ENCODE measurements at places on chromosomes 5 and 9. TPM values are rescaled to one million over a fixed set of nuclear protein-coding genes. Genes with fewer than 3 reads are reported as not detected.

GRCh38 chr5:52983731-52984636, 5.2 kb upstream of the ITGA2 start:
- H3K4me1 ChIP-seq, result peaks cover 22% of the 10 kb centered on the region
- DNase-seq, result no peak
- H3K4me3 ChIP-seq, result no peak overlapping the region
- H3K27me3 ChIP-seq, result peaks cover 21% of the 10 kb centered on the region
- H3K27ac ChIP-seq, result peak overlapping the region; percentile 47

DNA sequence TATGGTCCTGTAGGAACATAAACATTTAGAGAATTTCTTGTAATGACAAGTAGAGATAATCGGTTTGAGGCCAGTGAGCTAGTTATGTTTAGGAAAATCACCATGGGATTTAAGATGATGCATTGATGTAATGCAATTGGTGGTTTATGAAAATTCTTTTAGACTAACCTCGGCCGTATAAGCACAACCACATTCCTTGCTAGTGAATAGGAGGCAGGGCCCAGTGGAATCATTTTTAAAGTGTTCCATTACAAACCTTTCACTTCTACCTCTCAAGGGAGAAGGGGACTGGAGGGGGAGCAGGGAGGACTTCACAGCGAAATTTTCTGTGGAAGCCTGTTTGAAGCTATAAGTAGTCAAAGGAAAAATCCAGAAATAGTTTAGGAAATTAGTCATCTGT, 71.8 kb upstream of the NFIL3 start:
- H3K4me3 ChIP-seq, result no peak overlapping the region
- H3K27me3 ChIP-seq, result no peaks in the 10 kb centered on the region
- no peaks in the 10 kb centered on the region for H3K36me3 ChIP-seq
- peaks cover 27% of the 10 kb centered on the region for H3K4me1 ChIP-seq

The PLK2 gene
- 37.1 TPM for total RNA-seq

- H3K4me1 ChIP-seq, result no peaks in the 10 kb centered on the region
- H3K27me3 ChIP-seq, result no peaks in the 10 kb centered on the region
- H3K4me3 ChIP-seq, result no peak overlapping the region
- no peak overlapping the region for H3K27ac ChIP-seq
These were observed 378.9 kb downstream of the CAAP1 start for GRCh38 chr9:26513730-26514129.

DNA sequence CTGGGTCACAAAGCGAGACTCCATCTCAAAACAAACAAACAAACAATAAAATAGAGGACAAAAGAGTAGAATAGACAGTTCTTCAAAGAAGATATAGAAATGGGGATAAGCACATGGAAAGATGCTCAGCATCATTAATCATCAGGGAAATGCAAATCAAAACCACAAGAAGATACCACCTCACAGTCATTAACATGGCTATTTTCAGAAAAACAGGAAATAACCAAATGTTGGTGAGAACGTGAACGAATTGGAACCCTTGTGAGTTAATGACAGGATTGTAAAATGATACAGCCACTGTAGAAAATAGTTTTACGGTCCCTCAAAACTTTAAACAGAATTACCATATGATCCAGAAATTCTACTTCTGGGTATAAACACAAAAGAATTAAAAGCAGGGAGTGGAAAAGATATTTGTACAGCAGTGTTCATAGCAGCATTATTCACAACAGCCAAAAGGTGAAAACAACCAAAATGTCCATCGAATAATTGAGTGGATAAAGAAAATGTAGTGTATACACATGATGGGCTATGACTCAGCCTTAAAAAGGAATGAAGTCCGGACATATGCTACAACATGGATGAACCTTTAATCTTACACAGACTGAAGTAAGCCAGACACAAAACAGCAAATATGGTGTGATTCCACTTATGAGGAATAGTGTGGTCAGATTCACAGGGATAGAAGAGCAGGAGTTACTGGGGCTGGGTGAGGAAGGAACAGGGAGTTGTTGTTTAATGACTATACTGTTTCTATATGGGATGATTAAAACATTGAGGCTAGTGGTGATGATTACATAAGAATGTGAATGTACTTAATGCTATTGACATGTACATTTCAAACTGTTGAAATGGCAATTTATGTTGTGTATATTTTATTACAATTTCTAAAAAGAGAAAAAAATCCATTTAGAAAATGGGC, 19.7 kb downstream of the OR2V2 start:
- no peak overlapping the region for H3K27ac ChIP-seq
- H3K4me1 ChIP-seq, result peaks cover 27% of the 10 kb centered on the region
- H3K4me3 ChIP-seq, result peak overlapping the region; percentile 84
- DNase-seq, result no peak

The PCDHA9 gene
- total RNA-seq, result 1.4 TPM

DNA sequence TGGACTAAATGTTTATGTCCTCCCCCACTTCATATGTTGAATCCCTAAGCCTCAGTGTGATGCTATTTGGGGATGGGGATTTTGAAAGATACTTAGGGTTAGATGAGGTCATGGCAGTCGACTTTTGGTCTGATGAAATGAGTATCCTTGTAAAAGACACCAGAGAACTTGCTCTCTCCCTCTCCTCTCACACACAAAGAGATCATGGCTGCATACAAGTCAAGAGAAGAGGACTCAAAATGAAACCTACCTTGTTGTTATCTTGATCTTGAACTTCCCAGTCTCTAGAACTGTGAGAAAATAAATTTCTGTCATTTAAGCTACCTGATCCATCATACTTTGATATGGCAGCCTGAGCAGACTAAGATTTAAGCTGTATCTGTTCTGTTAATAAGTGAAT, 144.0 kb upstream of the HAPLN1 start:
- no peak overlapping the region for H3K4me3 ChIP-seq
- no peaks in the 10 kb centered on the region for H3K36me3 ChIP-seq
- H3K27ac ChIP-seq, result no peak overlapping the region

The RNF180 gene
- 2.7 TPM for total RNA-seq

The PRLR gene
- 1.9 TPM for total RNA-seq

- no peak overlapping the region for H3K27ac ChIP-seq
- no peak overlapping the region for H3K4me3 ChIP-seq
- DNase-seq, result no peak
- no peaks in the 10 kb centered on the region for H3K27me3 ChIP-seq
- peaks cover 17% of the 10 kb centered on the region for H3K4me1 ChIP-seq
These were observed 43.7 kb downstream of the CDH6 start for GRCh38 chr5:31237174-31237573.

DNA sequence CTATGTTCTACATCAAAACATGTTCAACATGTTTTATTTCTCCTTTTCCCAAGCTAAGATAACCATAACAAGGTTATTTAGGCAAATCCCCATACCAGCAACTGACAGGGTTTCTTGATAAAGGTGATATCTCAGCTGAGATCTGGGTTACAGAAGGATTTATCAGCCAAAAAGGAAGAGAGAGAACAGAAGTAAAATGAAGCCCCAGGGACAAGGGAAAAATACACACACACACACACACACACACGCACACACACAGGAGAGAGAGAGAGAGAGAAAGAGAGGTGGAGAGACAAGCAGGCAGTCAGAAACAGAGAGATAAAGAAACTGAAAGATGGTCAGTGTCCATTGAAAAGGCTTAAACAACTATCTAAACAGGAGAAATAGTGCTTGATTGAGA, 19.7 kb upstream of the MLLT3 start:
- H3K4me3 ChIP-seq, result no peak overlapping the region
- DNase-seq, result no peak
- no peak overlapping the region for H3K27ac ChIP-seq
- H3K4me1 ChIP-seq, result peaks cover 7% of the 10 kb centered on the region
- H3K27me3 ChIP-seq, result no peaks in the 10 kb centered on the region

The IL13 gene
- total RNA-seq, result not detected

The FREM1 gene
- total RNA-seq, result 3.0 TPM

The BTNL9 gene
- 1.8 TPM for total RNA-seq

DNA sequence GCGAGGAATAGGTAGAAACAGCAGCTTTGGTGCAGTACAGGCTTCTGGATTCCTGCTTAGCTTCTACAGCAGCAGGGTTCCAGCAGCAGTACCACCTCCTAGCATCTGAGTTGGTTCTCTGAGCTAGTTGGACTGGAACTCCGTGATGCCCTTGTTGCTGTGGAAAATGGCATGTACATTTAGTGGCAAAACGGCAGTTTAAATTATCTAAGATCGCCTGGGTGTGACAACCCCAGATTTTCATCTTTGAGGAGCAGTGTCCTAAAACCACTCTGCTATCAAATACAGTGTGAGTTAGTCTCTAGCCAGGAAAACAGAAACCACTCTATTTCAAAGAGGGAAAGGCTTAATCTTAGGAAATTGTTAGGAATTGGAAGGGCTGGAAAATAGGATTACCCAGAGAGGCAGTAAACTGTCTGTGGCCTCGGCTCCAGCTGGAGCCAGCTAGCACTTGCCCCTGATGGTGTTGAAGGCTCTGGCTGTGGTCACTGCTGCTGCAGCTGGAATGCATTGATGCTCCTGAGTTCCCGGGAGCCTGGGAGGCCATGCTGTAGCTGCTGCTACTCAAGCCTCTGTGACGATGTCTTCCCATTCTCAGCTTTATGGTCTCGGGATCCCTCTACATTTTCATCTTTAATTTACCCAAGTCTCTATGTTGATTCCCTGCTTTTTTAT, 29.4 kb downstream of the RAD23B start:
- peaks cover 57% of the 10 kb centered on the region for H3K36me3 ChIP-seq
- peak overlapping the region; percentile 43 for H3K27ac ChIP-seq
- DNase-seq, result no peak
- H3K4me1 ChIP-seq, result peaks cover 21% of the 10 kb centered on the region
- H3K27me3 ChIP-seq, result no peaks in the 10 kb centered on the region
- H3K4me3 ChIP-seq, result no peak overlapping the region

The HK3 gene
- total RNA-seq, result 0.18 TPM

- H3K27me3 ChIP-seq, result no peaks in the 10 kb centered on the region
- H3K4me3 ChIP-seq, result no peak overlapping the region
- peaks cover 9% of the 10 kb centered on the region for H3K4me1 ChIP-seq
- DNase-seq, result no peak
These were observed 3.2 kb upstream of the FBXO4 start for GRCh38 chr5:41921874-41922273.

The KDM3B gene
- 87.9 TPM for total RNA-seq

The RASEF gene
- total RNA-seq, result 6.5 TPM

GRCh38 chr5:79602889-79603288, 9.4 kb upstream of the TENT2 start:
- no peaks in the 10 kb centered on the region for H3K27me3 ChIP-seq
- H3K36me3 ChIP-seq, result no peaks in the 10 kb centered on the region
- no peak overlapping the region for H3K4me3 ChIP-seq
- H3K4me1 ChIP-seq, result no peaks in the 10 kb centered on the region
- DNase-seq, result no peak

DNA sequence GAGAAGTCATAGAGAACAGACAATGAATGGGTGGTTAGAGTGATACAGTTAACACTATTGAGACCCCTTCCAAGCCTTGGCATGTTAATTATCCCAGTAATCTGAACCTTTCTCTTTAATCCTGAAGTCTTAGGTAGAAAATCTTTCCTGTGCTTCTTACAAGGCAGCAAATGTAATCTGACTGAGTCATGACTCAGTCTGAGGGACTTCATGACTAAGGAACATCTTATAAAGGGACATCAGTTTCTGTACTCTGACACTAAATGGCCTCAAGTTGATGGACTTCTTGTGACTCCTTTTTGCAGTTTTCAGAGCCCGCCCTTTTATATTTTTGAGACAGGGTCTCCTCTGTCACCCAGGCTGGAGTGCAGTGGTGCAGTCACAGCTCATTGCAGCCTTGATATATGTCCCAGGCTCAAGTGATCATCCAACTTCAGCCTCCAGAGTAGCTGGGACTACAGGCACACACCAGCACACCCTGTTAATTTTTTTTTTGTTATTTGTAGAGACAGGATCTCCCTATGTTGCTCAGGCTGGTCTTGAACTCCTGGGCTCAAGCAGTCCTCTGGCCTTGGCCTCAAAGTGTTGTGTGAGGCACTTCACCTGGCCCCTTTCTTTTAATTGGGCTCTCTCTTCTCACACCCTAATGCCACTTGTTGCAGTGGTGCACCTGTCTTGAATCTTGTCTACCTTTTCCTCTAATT, 9.5 kb downstream of the EXOSC3 start:
- no peak for DNase-seq
- H3K4me3 ChIP-seq, result no peak overlapping the region
- H3K4me1 ChIP-seq, result no peaks in the 10 kb centered on the region
- H3K27ac ChIP-seq, result no peak overlapping the region
- H3K36me3 ChIP-seq, result peaks cover 38% of the 10 kb centered on the region

The ANXA1 gene
- total RNA-seq, result 1.7 TPM

- no peak for DNase-seq
- no peaks in the 10 kb centered on the region for H3K36me3 ChIP-seq
- H3K4me3 ChIP-seq, result no peak overlapping the region
- no peaks in the 10 kb centered on the region for H3K27me3 ChIP-seq
- peaks cover 18% of the 10 kb centered on the region for H3K4me1 ChIP-seq
These were observed 312.5 kb downstream of the PSAT1 start for GRCh38 chr9:78609450-78609849.

DNA sequence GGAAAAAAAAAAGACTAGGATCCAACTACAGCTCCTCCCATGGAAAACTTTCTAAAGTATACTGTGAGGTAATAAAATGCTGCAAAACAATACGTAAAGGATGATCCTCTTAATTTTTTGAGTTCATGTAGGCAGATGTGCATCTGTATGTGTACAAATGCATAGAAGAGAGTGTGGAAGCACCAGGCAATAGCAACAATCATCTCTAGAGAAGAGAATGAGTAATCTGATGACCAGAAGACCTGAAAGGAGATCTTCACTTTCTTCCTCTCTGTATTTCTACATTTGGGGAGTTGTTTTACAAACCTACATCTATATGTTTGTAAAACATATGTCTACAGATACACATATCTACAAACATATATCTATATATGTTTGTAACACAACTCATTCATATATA, 29.3 kb upstream of the SPDL1 start:
- no peak for DNase-seq
- peaks cover 3% of the 10 kb centered on the region for H3K27me3 ChIP-seq
- peaks cover 12% of the 10 kb centered on the region for H3K36me3 ChIP-seq
- peaks cover 10% of the 10 kb centered on the region for H3K4me1 ChIP-seq

The PLPPR1 gene
- 0.44 TPM for total RNA-seq

- H3K4me3 ChIP-seq, result no peak overlapping the region
- no peaks in the 10 kb centered on the region for H3K27me3 ChIP-seq
- H3K27ac ChIP-seq, result no peak overlapping the region
- peaks cover 21% of the 10 kb centered on the region for H3K4me1 ChIP-seq
These were observed 14.7 kb downstream of the NDUFS6 start for GRCh38 chr5:1815881-1816292.

GRCh38 chr5:67552773-67553172, 356.2 kb upstream of the CD180 start:
- no peaks in the 10 kb centered on the region for H3K27me3 ChIP-seq
- H3K36me3 ChIP-seq, result no peaks in the 10 kb centered on the region

Data from WTC11 (cell line).